Osteoblast (primary cell): ENCODE measurements at places on chromosomes 12 and 14. TPM values are rescaled to one million over a fixed set of nuclear protein-coding genes. Genes with fewer than 3 reads are reported as not detected.

GRCh38 chr12:130658145-130658911 is 57.8 kb downstream of the RIMBP2 start:
- no peak for DNase-seq

- no peak for DNase-seq
Measured at GRCh38 chr12:57989838-57990237, 48.5 kb downstream of the ATP23 start.

- DNase-seq = no peak
Measured at GRCh38 chr14:95260537-95261361, 59.0 kb downstream of the CLMN start.

DNA sequence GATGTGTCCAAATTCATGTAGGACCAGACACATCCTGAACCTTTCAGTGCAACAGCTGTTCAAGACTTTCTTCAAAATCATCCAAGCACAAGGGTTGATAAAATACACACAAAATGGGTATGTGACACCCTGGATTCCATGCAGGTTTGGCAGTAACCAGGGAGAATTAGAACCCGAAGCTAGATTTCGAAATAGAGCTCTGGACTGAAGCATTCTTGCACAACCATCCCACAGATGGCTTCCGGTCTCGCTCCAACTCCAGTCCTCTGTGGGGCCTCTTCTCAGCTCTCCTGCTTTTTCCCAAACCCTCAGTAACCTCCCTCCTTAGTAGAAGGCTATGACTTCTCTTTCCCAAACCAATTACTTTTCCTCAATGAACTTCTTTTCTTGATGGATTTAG is 171.3 kb downstream of the TTC7B start:
- no peak for DNase-seq

GRCh38 chr12:49339464-49339861 is 2.5 kb upstream of the C1QL4 start:
- peak; percentile 82 for DNase-seq

Gene GZMH
- total RNA-seq = not detected in 2 replicates

DNA sequence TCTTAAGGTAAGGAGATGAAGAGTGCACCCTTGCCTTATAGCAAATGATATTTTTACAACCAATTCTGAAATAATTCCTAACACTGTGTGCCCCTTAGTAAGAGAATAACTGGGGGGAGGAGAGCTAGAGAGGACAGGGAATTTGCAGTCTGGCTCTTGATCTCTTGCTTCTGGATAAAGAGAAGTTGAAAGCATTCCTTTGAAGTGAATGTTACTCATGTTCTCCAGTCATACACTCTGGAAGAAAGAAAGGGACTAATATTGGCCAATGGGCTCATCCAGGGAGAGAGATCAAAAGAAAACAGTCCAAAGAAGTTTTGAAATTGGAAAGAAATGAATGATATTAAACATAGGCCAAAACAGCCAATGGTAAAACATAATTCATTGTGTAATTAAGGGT is 25.3 kb downstream of the C12orf75 start:
- DNase-seq = peak; percentile 68

DNA sequence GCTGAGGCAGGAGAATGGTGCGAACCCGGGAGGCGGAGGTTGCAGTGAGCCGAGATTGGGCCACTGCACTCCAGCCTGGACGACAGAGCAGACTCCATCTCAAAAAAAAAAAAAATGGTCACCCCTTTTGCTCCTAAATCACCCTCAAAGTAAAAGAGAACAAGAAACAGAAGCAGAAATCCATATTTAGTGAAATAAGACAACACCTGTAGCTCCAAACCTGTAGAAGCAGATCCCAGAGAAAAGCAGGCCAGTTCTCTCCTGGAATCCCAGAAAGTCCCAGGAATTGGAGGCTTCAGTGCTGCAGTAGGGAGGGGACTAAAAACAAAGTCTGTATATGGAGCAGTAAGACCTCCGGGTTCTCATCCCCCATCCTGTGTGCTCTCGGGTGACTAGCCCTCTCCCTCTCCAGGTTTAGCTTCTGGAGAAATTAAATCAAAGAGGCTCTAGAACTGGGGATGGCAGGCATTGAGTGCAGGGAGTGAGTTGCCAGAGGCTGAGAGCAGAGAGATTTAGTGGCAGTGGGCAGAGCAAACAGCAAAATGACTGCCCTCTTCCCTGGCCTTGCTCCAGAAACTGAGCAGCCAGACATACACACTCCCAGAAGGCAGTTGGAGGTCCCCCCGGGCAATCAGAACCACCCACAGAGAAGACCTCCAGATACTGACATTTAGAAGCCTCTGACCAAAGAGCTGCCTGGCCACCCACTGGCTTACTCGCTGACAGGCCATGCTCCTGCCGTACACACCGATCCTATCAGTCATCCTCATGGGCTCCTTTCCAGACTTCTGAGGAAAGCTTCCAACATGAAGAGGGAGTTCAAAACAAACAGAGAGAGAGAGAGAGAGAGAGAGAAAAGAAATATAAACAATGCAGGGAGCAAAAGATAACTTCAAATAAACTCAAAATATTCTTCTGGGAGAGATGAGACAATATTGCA is 6.3 kb upstream of the MLXIP start:
- peak; percentile 97 for DNase-seq

GRCh38 chr12:131608740-131609690 is 101.9 kb upstream of the SFSWAP start:
- peak; percentile 96 for DNase-seq

- DNase-seq = peak; percentile 88
Measured at GRCh38 chr14:105531894-105532623, 5.7 kb downstream of the TMEM121 start.

DNA sequence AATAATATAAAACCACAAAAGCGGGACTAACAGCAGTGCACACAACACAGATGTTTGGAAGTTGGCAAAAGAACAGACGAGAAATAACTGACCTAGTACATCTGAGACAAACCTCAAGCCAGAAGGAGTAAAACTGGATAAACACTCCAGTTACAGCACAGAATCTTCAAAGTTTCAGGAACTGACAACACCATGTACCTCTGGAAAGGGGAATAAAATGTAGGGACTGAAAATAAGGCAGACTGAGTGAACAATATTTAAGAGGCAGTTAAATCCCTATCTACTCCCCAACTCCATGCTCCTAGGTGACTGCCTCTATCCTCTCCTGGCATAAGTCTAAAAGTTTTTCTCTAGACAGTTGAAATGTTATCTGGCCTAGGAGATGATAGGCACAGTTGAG is 57.9 kb downstream of the ZFYVE21 start:
- DNase-seq = no peak

- DNase-seq = peak; percentile 61
Measured at GRCh38 chr12:3761116-3761735, 8.3 kb upstream of the CRACR2A start.

GRCh38 chr12:58668871-58669270 is 251.4 kb downstream of the LRIG3 start:
- DNase-seq = peak; percentile 53

Gene KRT78
- not detected in 2 replicates for total RNA-seq

DNA sequence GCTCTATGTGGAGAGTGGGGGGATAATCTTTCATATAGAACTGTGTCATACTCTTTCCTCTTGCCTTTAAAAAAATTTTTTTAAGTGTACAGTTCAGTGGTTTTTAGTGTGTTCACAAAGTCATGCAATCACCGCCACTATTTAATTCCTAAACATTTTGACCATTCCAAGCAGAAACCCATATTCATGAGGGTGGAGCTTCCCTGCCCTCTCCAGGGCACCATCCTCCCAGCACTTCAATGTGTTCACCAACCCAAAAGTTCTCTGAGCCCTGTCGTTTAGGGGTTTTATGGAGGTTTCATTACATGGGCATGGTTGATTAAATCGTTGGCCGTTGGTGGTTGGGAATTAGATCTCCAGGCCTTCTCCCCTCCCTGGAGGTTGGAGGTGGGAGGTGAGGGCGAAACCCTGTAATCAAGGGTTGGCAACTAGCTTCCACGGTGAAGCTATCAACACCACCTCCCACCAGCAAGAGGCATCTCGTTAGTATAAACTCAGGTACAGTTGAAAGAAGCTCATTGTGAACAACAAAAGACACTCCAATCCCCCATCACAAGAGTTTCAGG is 42.8 kb upstream of the WNK1 start:
- no peak for DNase-seq

Gene SRRM4
- total RNA-seq = not detected in 2 replicates

Gene MIP
- total RNA-seq = not detected in 2 replicates

GRCh38 chr12:18923721-18924120 is 185.8 kb downstream of the CAPZA3 start:
- no peak for DNase-seq

GRCh38 chr12:105013892-105014291 is 27.8 kb downstream of the NOPCHAP1 start:
- DNase-seq = no peak

DNA sequence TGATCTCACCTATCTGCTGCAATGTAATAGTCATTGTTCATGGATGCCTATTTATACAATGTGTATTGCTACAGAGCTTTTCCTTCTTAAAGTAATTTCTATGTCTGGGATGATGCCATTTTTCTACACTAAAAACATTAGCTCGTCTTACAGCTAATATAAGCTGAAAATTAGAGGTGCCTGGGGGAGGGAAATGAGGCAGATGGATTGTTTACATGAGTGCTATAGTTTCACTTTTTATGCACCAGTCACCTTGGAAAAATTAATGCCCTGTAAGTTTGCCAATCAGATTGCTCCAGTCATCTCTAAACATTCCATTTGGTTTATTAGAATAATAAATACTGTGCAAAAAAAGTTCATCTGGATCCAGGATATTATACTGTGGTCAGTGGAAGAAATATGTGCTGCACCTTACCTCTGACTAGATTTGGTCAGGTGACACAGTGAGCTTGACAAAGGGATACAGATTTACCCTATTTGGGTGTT is 436.2 kb downstream of the RAD51B start:
- peak; percentile 59 for DNase-seq

DNA sequence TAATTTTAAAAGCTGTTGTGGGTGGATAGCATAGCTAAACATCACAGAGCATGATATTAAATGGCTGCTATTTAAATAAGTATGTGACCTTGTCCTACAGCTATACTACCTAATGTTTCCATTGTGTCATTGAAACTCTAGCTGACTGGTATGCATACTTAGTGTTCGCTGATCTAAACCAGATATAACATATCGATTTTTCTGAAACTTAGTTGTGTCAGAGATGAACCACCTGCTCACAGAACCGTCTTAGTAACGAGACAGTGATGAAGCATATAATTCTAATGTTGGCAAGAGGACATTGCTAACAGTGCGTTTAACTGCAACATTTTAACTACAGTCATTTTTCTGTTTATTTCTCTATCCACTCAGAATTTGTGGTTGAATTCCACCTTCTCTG is 36.1 kb upstream of the NUAK1 start:
- no peak for DNase-seq

Gene CCDC196
- not detected in 2 replicates for total RNA-seq

DNA sequence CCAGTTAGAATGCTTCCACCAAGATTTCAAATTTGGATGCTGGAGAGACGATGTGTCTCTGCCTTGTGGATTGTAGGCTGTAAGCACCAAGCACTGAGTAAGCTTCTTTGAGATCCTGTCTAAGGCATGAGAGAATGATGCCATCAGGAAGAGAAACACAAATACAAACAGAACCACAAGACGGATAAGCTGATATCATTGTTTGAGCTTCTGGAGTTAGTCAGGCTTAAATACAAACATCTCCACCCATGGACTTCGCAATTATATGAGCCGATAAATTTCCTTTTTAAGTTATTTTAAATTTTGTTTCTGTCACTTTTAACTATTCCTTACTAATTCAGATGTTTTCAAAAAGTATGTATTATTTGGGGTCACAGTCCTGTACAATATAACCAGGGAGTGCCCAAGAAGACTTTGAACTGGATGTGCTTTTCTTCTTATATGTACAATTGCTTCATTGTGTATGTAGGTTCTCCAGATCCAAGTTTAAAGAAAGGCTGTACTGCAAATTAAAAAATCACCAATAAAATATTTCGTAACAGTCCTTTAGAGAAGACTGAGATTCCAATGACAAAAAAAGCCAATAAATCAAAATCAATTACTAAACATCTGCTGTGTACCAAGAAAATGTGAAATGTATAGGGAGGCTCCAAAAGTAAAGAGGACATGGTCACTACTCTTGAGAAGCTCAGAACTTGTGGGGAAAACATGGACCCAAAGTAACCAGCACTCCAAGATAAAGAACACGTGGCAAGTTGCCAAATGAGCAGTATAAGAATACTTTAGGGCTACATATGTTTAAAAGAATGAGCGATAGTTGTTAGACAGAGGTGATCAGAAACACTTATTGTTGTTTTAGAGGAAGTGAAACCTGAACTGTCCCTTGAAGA is 274.1 kb downstream of the ADAMTS20 start:
- peak; percentile 42 for DNase-seq

DNA sequence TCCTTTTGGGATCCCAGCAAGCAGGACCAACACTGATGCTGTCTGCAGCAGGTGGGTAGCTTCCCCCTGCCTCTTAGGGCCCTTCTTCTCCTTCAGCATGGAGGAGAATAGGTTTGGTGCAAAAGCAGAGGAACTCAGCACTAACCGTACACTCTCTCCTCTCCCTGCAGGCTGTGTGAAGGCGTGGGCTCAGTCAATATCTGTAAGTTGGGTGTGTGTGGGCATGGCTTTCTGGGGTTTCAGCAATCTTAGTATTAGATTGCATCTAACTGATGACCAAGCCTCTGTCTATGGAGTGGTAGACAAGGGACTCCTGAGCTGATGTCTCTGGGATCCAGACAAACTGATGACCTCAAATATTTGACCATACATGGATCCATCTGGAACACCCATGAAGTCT is 14.3 kb downstream of the KRT85 start:
- peak; percentile 35 for DNase-seq

DNA sequence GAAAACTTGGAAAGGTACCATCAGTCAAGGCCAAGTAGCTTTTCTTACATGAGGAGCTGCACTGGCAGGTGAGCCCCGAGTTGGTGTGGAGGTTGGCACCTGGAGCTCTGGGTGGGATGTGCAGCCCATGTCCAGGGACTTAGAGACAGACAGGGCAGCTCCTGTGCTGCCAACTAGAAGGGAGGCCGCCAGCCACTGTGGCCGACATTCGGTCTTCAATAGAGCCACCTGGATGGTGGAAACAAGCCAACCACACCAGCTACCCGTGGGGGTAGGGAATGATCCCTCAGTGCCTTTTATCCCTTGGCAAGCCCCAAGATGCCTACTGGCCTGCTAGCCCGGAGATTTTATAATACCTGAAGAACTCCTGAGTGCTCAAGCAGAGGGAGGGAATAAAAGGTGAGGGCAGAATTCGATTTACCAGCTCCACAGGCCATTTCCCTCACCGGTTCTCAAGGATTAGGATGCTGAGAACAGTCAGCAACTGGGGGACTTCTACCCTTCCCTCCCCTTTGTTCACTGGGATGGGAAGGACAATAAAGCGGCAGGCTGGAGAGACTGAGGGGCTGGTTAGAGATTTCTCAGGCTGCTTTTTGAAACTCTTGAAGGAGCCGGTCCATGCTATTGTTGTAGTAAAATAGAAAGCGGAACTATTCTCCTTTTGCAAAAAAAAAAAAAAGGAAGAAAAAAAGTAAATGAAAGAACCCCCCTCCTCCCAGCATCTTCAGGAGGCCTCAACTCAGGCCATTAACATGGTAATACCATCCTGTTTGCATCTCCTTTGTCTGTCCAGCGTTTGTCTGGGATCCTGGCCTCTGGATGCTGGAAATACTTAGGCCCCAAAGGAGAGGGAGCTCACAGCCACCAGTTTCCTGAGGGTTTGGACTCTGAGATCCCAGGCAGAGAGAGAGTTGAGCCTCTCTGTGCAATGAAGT is 321.6 kb downstream of the ZFP36L1 start:
- no peak for DNase-seq
